ENCODE measurements at places on chromosomes 11 and 22.

- DNase-seq: no peak
Observed at GRCh38 chr11:70654016-70654415, 255.7 kb downstream of the CTTN start.

DNA sequence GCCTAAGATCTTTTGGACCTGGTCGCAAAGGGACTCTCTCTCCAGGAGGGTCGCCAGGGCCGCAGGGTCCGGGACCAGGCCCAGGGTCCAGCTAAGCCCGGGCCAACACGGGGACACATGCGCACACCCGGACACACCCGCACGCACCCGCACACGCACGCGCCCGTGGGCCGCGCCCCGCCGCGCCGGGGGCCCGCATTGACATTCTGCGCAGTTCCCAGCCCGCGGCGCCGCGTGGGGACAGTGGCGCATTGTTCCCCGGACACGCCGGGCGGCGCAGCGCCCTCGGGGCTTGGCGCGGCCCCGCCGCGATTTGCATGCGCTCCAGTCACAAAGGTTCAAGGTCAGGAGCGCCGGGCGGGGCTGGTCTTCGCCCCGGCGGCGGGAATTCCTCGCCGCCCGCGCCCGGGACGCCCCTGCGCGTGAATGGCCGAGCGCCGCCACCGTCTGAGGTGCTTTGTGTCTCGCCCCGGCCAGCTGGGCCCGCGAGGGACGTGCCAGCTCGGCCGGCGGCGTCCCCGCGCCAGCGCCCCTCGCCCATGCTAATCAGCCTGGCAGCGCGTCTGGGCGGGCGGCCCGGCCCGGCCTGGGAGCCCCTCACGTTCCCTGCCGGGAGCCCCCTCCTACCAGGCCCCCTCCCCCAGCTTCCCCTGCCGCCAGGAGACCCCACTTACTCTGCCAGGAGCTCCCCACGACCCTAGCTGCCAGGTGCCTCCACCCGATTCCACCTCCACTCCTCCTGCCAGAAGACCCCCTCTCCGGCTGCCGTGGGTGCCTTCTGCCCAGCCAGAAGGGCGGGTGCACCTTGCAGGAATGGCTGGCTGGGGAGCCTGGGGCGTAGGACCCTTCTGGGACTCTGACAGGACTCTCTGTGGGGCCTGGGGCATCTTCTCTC is 50.5 kb upstream of the WNT7B start:
- DNase-seq: no peak

- no peak for DNase-seq
Observed at GRCh38 chr11:45232341-45233080, 53.6 kb downstream of the SYT13 start.

DNA sequence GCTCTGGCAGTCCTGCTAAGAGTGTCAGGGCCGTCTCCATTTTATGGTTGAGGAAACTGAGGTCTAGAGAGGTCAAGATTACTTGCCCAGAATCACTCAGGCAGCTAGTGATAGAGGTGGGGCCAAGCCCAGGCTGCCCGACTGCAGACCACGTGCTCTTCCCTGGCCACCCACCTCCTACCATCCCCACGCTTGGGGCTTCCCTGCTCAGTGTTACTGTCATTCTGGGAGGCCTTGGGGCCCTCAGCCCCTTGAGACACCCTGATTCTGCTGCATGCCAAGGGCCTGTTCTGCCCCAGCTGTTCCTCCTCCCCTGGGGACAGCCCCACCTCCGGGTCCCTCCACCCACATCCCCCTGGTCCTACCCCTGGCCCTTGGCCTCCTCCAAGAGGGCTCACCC is 17.2 kb upstream of the TAB1 start:
- DNase-seq: no peak

- DNase-seq: no peak
Observed at GRCh38 chr11:126585774-126586491, 230.4 kb downstream of the ST3GAL4 start.

DNA sequence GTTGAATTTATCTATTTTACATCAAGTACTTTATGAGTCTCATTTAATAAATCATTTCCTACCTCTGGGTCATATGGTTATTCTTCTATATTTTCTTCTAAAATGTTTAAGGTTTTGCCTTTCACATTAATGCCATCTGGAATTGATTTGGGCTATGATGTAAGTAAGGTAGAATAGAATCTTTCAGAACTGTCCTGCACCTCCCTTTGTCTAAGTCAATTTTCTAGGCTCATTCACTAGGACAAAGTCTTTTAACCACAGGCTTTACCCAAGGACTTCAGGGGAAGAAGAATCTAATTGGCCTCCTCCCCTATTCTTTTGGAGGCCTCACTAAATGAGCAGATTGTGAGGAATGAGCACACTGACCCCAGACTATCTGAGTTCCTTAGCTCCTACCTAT is 146.0 kb downstream of the BBOX1 start:
- no peak for DNase-seq

- DNase-seq: peak; percentile 42
Observed at GRCh38 chr22:24503137-24503842, 8.2 kb downstream of the UPB1 start.

GRCh38 chr11:104898685-104899013 is 389 bp upstream of the CASP12 start:
- DNase-seq: no peak

GRCh38 chr11:47466701-47467250 is 17.8 kb upstream of the RAPSN start:
- no peak for DNase-seq

GRCh38 chr22:46890819-46891218 is 128.4 kb downstream of the TBC1D22A start:
- no peak for DNase-seq

DNA sequence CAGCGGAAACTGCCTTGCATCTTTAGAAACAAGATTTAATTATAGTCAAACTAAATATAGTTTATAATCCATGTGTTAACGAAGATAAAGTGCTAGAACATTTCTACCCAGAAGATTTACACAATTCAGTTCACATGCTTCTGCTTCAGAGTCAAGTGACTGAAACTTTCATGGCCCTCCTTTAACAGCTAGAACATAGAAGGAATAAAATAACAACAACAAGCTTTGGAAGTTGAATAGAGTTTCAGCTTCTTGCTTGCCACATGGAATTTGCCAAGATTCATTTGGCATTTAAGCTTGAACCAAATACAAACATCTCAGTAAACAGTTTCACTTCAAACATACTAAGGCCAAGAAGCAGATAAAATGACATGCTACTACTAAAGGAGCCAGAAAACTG is 676.3 kb upstream of the ANO3 start:
- DNase-seq: no peak

DNA sequence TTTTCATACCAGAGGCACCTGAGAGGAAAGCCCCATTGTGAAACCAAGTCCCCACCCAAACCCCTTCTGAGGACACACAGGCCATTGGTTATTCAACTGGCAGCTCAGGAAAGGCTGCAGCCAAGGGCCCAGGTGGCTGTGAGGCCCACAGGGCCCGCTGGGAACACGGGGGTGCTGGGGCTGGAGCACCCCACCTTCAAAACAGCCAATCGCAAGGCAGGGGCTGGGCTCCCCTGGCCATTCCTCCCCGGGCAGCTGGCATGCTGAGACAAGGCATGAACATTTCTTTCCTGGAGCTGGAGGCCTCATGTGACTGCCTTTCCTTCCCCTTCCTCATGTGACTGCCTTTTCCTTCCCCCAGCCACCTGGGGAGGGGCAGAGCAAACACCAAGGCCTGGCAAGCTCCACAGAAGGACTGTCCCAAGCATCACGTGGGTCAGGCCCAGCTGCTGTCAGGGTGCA is 76.9 kb downstream of the PIWIL3 start:
- DNase-seq: no peak

DNA sequence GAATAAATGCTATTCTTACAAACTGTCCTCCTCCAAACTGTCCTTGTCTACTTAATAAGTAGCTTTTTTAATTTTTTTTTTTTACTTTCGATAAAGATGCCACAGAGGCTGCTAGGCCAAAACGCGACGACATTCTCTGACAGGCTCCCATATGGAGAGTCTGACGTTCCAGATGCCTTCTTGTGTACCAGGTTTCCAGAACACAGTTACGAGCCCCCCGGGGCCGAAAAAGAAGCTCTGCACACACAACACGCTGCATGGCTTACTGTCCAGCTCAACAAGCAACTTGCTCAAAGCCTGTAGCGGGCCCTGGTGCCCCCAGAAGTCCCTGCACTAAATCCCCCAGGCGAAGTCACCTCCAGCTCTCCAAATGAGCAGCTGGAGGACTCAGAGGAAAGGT is 39.3 kb downstream of the LARGE1 start:
- DNase-seq: no peak

DNA sequence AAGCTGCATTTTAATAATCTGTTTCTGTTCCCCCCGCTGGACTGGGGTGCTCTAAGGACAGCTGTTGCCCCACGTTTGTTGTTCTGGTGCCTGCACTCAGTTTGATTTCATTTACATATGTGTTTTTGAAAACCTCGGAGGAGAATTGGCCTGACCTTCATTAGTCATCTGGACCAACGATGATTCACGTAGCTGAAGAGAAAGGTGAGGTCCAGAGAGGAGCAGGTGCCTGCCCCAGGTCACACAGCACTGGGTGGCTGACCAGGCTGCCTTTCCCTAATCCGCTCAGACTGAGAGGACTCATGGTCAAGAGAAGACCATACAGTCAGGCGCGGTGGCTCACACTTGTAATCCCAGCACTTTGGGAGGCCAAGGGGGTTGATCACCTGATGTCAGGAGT is 3.8 kb downstream of the CSDC2 start:
- DNase-seq: no peak

GRCh38 chr22:47698906-47699305 is 936.5 kb downstream of the TBC1D22A start:
- DNase-seq: no peak

DNA sequence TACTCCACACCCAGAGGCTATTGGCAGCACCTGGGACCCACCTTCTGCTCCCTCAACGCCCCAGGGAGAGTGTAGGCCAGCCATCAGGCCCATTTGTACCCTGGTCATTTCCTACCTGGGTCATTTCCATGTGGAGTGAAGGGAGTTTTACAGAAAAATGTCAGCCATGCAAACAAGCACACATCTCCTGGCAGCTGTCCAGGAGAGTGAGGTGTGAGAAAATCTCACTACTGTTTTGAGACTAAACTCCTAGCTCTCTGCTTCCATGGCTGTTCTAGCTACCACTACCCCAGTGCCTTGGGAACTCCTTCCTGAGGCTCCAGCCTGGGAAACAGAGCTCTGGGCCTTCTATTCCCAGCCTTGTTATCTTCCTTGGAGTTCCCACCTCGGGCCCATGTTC is 2.8 kb upstream of the TMPRSS13 start:
- DNase-seq: no peak

DNA sequence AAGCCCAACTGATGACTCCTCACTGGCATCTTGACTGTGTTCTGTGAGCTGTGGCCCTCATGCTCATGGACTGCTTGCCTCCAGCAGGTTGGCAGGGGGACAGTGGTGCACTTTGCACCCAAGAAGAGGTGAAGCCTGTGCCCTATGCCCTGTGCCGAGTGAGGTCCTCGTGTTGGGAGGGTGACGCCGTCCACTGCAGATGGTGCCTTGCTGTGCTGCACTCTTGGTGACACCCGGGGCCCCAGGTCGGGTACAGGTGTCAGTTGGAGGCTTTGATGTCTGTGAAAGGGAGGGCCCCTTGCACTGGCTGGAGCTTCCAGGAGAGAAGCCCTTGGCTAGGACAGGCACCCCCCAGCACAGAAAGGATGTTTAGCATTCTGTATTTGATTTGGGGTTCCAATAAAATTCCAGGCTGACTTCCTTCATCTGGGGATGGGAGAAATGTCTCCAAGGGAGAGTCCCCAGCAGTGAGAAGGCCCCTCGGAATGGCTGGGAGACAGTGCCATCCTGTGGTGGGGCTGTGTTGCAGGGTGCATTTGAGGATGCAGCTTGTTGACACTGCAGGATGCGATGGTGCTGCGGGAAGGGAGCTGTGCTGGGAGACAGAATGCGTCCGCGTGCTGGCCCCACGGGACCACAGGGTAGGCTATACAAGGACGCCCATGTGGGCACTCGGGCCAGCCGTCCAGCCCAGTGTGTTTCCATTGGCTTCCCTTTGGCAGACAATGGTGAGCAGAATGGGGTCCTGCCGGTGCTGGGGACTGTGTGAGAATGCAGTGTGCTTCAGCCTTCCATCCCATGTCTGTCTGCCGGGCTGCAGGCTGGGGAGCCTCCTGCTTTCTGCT is 2.5 kb upstream of the ZDHHC8 start:
- DNase-seq: no peak

- no peak for DNase-seq
Observed at GRCh38 chr11:92954003-92954402, 15.4 kb upstream of the MTNR1B start.

DNA sequence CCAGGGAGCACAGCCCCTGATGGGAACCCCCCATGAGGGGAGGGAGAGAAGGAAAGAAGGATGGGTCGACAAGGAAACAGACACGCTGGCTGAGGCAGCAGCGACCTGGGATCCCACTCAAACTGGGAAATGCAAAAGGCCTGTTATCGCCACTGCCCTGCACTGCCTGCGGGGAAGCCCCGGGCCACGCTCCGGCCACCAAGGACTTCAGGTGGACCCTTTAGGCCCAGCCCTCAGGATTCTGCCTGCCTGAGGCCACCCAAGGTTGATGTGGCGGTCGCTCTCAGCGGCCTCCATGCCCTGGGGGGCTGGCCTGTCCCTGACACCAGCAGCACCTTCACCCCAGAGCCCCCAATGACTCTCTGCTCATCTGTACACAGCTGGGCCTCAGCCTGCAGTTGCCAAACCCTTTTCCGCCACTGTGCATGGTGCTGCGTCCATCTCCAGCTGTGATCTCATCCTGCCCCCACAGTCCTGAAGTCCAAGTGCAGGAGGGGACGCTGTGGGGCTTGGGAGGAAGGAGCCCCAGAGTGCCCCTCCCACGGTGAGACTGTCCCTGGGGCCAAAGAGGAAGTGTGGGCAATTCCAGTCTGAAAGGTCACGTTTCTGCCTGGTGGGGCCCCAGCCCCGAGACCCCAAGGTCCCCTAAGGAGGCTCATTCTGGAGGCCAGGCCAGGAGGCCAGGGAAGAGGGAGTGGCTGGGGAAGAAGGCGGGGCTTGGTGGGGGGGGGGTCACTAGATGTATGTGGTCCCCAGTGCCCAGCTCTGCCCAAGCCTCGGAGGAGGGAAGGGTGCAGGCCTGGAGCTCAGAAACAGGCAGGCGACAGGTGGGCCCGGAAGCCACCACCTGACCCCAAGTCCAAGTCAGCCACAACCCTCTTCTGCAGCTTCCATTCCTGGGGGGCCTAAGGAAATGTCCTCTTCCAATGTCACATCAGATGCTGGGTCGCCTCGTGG is 31.6 kb downstream of the OSBPL5 start:
- DNase-seq: no peak

- no peak for DNase-seq
Observed at GRCh38 chr22:46122980-46123693, 27.2 kb upstream of the PPARA start.

- DNase-seq: no peak
Observed at GRCh38 chr22:47547239-47547661, 784.8 kb downstream of the TBC1D22A start.
